ENCODE measurements at places on chromosomes 6 and 20. TPM values are rescaled to one million over a fixed set of nuclear protein-coding genes. Genes with fewer than 3 reads are reported as not detected.

GRCh38 chr6:16372029-16372776 is 133.8 kb downstream of the GMPR start:
- no peak overlapping the region for H3K27ac ChIP-seq
- DNase-seq, result no peak
- H3K4me1 ChIP-seq, result no peaks in the 10 kb centered on the region
- H3K4me3 ChIP-seq, result no peak overlapping the region
- H3K27me3 ChIP-seq, result no peaks in the 10 kb centered on the region

DNA sequence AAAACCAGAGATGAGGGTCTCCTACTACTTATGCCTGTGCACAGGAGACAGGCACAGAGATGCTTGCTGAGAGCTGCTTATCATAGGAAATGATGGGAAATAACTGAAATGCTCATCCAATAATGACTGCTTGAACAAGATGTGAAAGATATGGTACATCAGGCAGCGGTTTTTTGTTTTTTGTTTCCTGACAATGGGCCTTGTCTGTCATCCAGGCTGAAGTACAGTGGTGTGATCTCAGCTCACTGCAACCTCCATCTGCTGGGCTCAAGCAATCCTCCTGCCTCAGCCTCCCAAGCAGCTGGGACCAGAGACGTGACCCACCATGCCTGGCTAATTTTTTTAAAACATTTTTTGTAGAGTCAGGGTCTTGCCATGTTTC is 1.2 kb upstream of the RIPOR3 start:
- no peak overlapping the region for H3K4me3 ChIP-seq
- peak overlapping the region; percentile 88 for H3K27ac ChIP-seq
- no peaks in the 10 kb centered on the region for H3K27me3 ChIP-seq
- no peak for DNase-seq
- H3K36me3 ChIP-seq, result no peaks in the 10 kb centered on the region
- no peaks in the 10 kb centered on the region for H3K4me1 ChIP-seq

GRCh38 chr6:44511126-44511525 is 123.6 kb downstream of the CDC5L start:
- no peaks in the 10 kb centered on the region for H3K36me3 ChIP-seq
- no peaks in the 10 kb centered on the region for H3K27me3 ChIP-seq
- H3K4me3 ChIP-seq, result no peak overlapping the region
- no peaks in the 10 kb centered on the region for H3K4me1 ChIP-seq

GRCh38 chr20:24756292-24757025 is 192.6 kb upstream of the CST7 start:
- H3K27ac ChIP-seq, result no peak overlapping the region
- H3K4me1 ChIP-seq, result no peaks in the 10 kb centered on the region
- no peak overlapping the region for H3K4me3 ChIP-seq
- DNase-seq, result no peak

GRCh38 chr20:6956056-6956455 is 188.6 kb downstream of the BMP2 start:
- no peak for DNase-seq
- H3K36me3 ChIP-seq, result no peaks in the 10 kb centered on the region
- H3K27me3 ChIP-seq, result no peaks in the 10 kb centered on the region
- no peak overlapping the region for H3K27ac ChIP-seq
- no peaks in the 10 kb centered on the region for H3K4me1 ChIP-seq

- no peak overlapping the region for H3K27ac ChIP-seq
- no peaks in the 10 kb centered on the region for H3K27me3 ChIP-seq
- no peak overlapping the region for H3K4me3 ChIP-seq
- no peaks in the 10 kb centered on the region for H3K36me3 ChIP-seq
- no peaks in the 10 kb centered on the region for H3K4me1 ChIP-seq
These were observed 70.4 kb upstream of the CST7 start for GRCh38 chr20:24878657-24879056.

GRCh38 chr20:38321959-38322598 is 18.1 kb downstream of the BPI start:
- H3K27ac ChIP-seq, result no peak overlapping the region
- peak; percentile 60 for DNase-seq
- H3K4me3 ChIP-seq, result no peak overlapping the region
- H3K4me1 ChIP-seq, result no peaks in the 10 kb centered on the region
- no peaks in the 10 kb centered on the region for H3K36me3 ChIP-seq
- H3K27me3 ChIP-seq, result no peaks in the 10 kb centered on the region

DNA sequence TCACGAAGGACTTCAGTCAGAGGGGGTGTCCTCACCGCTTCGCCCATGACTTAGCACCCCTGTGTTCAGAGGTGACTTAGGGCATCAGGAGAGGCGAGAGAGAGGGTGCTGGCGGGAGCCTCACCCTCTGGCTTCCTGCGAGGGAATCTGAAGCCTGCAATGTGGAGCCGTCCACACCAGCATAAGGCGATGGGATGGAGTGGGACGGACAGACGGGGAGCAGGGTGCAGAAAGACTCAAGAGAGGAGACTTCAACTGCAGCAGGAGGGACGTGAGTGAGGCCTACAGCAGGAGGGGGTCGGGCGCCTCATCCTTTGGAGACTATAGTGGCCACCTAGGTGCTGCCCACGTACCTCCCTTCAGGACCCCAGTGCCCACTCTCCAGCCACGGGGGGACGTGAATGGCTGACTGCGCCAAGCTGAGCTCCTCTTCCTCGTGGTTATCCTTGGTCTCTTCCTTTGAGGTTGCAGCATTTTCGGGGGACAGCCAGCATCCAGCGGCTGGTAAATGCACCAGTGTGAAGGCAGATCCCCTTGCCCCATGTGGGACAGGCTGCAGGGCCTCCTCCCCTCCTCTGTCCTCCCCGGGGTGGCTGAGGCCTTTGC is 26.9 kb upstream of the MLN start:
- peaks cover 9% of the 10 kb centered on the region for H3K4me1 ChIP-seq
- no peak overlapping the region for H3K4me3 ChIP-seq
- no peaks in the 10 kb centered on the region for H3K27me3 ChIP-seq
- H3K36me3 ChIP-seq, result no peaks in the 10 kb centered on the region
- no peak overlapping the region for H3K27ac ChIP-seq

DNA sequence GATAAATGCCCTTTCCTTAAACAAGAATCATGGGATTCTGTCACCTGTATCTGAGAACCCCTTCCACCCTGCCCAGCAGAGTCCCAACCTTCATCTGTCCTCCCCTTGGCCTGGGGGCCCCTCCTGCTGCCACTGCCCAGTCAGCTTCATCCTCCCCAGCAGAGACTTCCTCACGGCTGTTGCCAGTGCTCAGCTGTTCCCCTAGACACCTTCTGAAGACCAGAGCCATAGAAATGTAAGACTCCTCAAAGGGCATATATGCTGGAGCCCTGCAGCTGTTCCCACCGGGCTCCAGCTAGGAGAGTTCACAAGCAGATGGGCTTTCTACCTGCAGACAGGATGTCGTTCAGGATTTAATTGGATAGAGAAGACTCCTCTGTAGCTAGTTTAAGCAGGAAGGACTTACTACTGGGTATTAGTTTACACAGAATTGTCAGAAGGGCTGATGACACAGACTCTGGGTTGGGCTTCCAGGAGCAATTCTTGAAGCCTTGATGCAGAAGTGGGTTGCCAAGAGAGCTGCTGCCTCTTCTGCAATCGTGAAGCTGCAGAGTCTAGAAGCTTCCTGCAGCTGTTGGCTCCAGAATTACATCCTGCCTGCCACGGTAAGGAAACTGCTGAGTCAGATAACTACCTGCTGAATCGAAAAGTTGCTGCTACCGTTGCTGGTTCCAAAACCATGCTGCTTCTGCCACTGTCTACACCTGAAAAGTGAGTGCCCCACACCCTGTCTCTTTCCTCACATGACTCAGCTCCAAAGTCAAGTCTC is 57.1 kb upstream of the MLN start:
- no peak overlapping the region for H3K27ac ChIP-seq
- H3K27me3 ChIP-seq, result no peaks in the 10 kb centered on the region
- no peaks in the 10 kb centered on the region for H3K36me3 ChIP-seq
- H3K4me3 ChIP-seq, result no peak overlapping the region

DNA sequence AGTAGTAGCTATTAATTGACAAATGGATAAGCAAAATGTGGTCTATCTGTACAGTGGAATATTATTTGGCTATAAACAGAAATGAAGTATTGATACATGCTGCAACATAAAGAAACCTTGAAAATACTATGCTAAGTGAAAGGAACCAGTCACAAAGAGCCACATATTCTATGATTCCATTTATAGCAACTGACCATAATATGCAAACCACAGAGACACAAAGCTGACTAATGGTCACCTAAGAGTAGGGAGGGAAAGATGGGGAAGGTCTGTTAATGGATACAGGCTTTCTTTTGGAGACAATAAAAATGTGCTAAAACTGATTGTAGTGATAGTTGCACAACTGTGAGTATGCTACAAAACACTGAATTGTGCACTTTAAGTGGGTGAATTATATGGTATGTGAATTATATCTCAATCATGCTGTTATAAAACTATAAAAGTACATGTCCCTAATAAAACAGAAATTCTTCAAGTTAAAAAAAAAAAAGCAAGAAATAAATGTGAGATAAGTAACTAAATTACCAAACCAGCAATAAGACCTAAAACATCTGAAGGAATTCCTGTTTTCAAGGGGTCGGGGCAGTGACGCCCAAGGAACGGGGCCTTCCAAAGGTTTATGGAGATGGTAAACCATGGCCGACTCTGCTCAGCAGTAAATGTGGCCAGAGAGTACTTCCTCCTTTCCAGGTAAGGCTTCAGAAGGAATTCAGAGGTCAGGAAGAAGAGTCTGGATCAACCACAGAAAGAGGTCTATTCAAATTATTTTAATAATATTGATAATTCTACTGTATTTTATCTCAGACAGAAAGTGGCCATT is 75.4 kb downstream of the ARHGAP18 start:
- DNase-seq, result no peak
- no peaks in the 10 kb centered on the region for H3K27me3 ChIP-seq
- H3K4me3 ChIP-seq, result no peak overlapping the region
- H3K27ac ChIP-seq, result no peak overlapping the region

GRCh38 chr6:146289816-146290588 is 253.6 kb upstream of the RAB32 start:
- H3K27me3 ChIP-seq, result no peaks in the 10 kb centered on the region
- H3K4me1 ChIP-seq, result no peaks in the 10 kb centered on the region
- H3K27ac ChIP-seq, result no peak overlapping the region
- no peak overlapping the region for H3K4me3 ChIP-seq
- H3K36me3 ChIP-seq, result no peaks in the 10 kb centered on the region

GRCh38 chr20:24835195-24835594 is 113.9 kb upstream of the CST7 start:
- no peak overlapping the region for H3K4me3 ChIP-seq
- H3K27ac ChIP-seq, result no peak overlapping the region
- H3K27me3 ChIP-seq, result no peaks in the 10 kb centered on the region
- H3K4me1 ChIP-seq, result no peaks in the 10 kb centered on the region
- no peaks in the 10 kb centered on the region for H3K36me3 ChIP-seq

DNA sequence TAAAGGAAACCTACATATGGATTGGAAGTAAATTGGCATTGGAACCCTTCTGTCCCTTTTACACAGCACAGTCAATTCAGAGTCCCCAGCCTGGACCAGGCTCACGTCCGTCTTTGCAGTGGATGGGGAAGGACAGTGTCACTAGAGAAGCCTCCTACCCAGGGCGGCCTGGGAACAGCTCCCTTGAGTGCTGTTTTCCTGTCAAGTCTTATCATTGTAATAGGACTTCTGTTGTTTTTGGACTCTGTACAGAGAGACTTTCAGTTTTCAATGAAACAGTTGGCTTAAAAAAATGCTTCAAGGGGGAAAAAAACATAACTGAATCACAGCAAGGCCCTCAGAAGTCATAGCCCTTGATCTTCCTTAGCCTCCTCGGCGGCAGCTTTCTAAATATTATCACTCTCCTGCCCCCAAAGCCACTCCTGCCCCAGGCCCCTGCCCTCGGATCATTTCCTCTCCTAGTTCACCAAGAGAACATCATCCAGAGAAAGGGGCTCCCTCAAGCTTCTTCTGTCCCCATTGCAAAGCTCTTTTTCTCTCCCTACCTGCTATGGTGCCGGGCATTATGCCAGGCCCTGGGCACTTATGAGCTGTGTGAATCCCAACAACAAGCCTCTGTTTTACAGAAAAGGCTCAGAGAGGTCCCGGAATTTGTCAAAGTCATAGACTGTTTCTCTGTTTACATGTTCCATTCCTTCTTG is 37.8 kb upstream of the CNKSR3 start:
- peak overlapping the region; percentile 78 for H3K27ac ChIP-seq
- H3K4me3 ChIP-seq, result no peak overlapping the region
- no peak for DNase-seq
- no peaks in the 10 kb centered on the region for H3K27me3 ChIP-seq
- H3K36me3 ChIP-seq, result no peaks in the 10 kb centered on the region

- H3K4me3 ChIP-seq, result no peak overlapping the region
- no peaks in the 10 kb centered on the region for H3K36me3 ChIP-seq
- no peak for DNase-seq
- H3K27me3 ChIP-seq, result no peaks in the 10 kb centered on the region
- no peak overlapping the region for H3K27ac ChIP-seq
These were observed 736.6 kb downstream of the KIF16B start for GRCh38 chr20:15836634-15837033.

GRCh38 chr20:1828786-1829131 is 66.4 kb upstream of the SIRPA start:
- no peaks in the 10 kb centered on the region for H3K27me3 ChIP-seq
- no peak for DNase-seq
- no peak overlapping the region for H3K4me3 ChIP-seq
- no peak overlapping the region for H3K27ac ChIP-seq

DNA sequence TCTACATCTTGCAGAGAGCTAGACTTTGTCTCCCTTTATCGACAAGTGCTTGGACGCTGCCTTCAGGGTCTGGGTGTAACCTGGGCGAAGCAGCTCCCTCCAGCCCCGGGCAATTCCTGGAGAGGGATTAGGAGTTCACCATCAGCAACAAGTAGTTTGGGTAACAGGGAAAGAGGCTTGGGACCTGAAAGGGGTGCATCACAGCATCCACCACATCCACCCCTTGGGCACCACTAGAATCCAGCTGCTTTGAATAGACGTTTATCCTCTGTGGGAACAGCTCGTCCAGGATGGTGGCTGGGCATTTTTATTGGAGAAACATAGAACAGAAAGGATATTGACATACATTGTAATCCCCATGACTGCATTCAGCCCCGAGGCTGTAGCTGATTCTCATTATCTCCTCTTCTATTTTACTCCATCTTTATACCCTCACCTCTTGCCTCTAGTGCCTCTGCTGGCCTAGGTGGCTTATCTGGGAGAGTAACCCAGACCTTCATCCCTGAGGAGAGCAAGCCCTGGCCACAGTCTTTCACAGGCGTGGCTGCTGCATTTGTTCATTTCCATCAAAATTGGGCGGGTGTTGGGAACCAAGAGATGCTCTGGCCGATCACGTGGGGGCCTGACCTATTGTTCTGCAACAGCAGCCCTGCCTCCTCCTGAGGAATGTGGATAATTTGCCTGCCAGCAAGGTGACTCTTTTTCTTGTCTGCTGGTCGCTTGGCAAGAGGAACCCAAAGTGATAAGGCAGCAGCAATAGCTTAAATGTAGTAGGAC is 109.2 kb upstream of the RALGAPA2 start:
- H3K36me3 ChIP-seq, result no peaks in the 10 kb centered on the region
- H3K4me1 ChIP-seq, result no peaks in the 10 kb centered on the region
- DNase-seq, result no peak

The MEA1 gene
- 42.1 TPM for total RNA-seq

The LCA5 gene
- 8.5 TPM for total RNA-seq

The KCNG1 gene
- total RNA-seq, result 0.88 TPM

The EYS gene
- total RNA-seq, result not detected

The QRSL1 gene
- total RNA-seq, result 11.8 TPM

The WFDC5 gene
- not detected for total RNA-seq

The EPHA7 gene
- 2.1 TPM for total RNA-seq

The RAET1L gene
- not detected for total RNA-seq

The POM121L2 gene
- total RNA-seq, result not detected
